MG63 (cell line): ENCODE measurements at places on chromosomes 16 and 17. TPM values are rescaled to one million over a fixed set of nuclear protein-coding genes. Genes with fewer than 3 reads are reported as not detected.

The C16orf96 gene
- not detected in 2 replicates for total RNA-seq

The OR1F1 gene
- not detected in 2 replicates for total RNA-seq

The RAB37 gene
- total RNA-seq: not detected in 2 replicates

The SBK1 gene
- total RNA-seq: not detected in 2 replicates

The ZP2 gene
- not detected in 2 replicates for total RNA-seq

The GAA gene
- 22.0 and 23.6 TPM in 2 replicates for total RNA-seq

The FA2H gene
- not detected in 2 replicates for total RNA-seq

The RASL10B gene
- 1.2 and 2.6 TPM in 2 replicates for total RNA-seq

- DNase-seq: no peak
Measured at GRCh38 chr16:49127103-49127502, 154.5 kb downstream of the CBLN1 start.

DNA sequence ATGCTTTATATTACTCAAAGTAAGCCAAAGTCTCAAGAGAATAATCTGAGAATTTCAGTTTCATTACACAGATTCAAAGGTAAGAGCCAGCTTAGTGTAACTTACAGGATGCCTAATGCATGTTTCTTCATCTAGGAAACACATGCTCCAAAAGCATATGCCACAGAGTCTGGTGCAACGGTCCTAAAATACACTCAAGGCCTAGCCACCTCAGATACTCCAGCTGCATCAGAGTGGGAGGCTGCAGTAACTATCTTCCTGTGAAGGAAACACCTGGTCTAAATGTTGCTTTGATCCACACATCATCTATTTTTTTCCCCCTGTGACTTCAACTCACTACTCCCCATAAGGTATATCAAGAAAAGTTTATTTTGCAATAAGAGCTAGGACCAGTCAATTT is 51.6 kb upstream of the CORO6 start:
- DNase-seq: no peak

GRCh38 chr16:85583491-85584181 is 29.5 kb upstream of the GSE1 start:
- DNase-seq: no peak

DNA sequence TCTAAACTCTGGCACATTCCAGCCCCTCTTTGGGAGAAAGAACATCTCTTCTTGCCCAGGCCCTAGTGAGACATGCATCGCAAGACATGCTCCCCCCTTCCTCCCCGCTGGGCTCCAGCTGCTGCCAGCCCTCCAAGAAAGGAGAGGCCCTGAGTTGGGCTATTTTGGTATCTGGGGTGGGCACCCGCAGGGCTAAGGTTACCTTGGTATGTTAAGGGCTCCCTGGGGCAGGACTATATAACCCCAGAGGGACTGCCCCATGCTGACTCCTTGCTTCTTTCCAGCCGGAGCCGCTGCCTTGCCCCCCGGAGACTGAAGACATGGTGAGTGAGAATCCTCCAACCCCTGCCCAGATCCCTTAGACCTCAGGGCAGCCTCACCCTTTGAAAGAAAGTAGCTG is at the start of gene MYL11:
TSS of gene MYL11 (plus strand) at position 265 of the 400 bp plus-strand sequence. CDS start at position 321, 56 bp downstream.
- DNase-seq: no peak

DNA sequence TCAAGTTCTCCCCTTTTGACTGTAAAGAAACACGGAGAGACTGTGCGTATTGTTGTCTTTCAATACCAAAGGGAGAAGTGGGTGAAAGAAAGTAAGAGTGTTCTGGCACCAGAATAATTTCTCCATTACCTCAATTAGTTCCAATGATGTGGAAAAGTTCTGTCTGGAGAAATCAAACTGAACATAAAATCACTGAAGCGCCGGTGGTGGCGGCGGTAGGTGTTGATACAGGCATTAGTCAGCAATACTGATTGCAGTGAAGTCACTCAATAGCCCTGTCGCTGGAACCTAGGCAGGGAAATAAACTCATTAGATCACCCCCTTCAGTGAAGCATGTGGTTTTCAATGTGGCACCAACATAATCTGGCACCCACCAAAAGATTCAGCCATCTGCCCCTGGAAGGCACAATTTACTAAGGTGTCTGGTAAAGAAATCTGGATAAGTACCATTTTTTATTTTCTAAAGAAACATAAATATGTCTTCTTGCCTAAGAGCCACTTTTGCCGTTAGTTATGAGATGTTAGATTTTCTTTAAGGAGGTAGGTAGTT is 274.2 kb upstream of the SOX9 start:
- no peak for DNase-seq

DNA sequence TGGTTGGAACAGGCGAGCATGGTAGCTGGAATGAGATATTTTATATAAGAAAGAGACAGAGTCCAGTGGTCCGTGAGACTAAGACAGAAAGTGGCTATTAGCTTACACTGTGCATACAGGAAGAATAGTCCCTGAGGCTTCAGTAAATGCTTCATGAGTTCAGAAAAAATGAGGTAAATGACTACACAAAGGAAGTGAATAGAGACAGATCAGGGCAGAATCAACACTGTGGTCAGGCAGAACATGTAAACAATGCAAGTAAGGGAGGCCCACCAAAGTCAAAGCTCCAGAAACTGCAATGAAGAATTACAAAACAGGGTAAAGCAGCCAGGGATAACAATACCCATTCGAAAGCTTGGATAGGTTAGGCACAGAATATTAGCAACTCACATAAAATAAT is 4.8 kb downstream of the ABCA10 start:
- no peak for DNase-seq

GRCh38 chr17:40075201-40075941 is 12.6 kb downstream of the THRA start:
- DNase-seq: no peak

DNA sequence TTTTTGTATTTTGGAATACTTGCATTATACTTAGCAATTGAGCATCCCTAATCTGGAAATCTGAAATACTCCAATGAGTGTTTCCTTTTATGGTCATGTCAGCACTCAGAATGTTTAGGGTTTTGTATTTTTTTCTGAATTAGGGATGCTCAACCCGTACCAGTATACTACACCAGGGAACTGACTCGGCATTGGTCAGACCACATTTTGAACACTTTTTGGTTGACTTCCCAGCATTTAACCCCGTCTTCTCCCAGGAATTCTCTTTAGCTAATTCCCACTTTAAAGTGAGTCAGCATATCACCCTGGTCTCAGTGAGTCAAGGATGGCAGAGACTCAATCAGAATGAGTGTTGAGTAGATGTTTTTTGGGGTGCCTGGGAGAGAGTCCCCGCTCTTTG is 177.9 kb downstream of the SPECC1 start:
- no peak for DNase-seq

DNA sequence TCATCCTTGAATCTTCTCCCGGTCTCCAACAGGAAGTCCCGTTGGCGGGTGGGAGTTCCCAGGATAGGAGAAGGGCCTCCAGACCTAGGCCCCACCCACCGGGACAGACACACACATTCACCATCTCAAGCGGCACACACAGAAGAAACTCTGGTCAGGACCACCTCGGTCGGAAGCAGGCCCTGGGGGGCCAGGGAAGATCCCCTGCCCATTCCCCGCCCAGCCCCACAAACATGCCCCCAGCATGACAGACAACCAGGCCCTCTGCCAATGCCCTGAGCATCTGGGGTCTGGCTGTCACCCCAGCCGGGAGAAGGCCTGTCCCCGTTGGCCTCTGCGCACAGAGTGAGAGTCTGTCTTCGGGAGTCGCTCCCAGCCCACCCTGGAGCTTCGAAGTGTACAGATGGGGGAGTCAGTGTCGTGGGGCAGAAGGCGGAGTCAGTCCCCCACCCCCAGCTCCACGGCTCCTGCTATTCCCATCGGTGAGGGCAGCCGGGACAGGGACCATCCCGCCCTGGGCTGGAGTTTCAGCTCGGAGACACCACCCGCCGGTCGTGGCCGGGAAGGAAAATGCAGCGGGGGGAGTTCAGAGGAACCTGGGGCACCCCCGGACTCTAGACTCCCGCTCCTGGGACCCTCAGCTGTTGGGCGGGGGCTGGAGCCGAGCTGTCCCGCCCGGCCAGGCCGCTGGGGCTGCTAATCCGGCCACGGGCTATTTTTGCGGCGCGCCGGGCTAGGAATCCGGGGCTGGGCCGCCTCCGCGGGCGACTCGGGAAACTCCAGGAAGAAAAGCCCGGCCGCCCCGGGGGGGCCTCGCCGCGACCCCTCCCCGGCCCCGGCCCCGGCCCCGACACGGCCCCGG is 660 bp downstream of the RHBDF1 start:
- DNase-seq: peak; percentile 88

GRCh38 chr16:82650804-82651203 is 24.0 kb downstream of the CDH13 start:
- DNase-seq: no peak
